Urinary bladder (tissue), 4 donors: ENCODE measurements at places on chromosomes 1 and 21. TPM values are rescaled to one million over a fixed set of nuclear protein-coding genes. Genes with fewer than 3 reads are reported as not detected.

DNA sequence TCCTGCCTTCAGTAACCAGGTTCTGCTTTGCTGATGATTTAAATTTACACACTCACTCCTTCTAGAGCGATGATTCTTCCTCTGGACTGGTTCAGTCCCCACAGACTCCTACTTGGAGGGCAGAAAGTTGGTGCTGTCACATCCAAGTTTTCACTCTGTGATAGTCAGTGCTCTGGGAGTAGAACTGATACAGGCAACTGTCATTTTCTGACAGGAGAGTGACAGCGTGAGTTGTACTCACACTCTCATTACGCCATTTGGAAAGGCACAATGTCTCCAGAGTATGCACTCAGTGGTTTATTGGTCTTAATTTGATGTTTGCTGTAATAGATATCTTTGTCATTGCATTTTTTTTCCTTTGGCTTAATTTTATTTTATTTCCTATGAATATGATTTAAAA, 96.0 kb downstream of the GRIK1 start:
- DNase-seq: no peak

DNA sequence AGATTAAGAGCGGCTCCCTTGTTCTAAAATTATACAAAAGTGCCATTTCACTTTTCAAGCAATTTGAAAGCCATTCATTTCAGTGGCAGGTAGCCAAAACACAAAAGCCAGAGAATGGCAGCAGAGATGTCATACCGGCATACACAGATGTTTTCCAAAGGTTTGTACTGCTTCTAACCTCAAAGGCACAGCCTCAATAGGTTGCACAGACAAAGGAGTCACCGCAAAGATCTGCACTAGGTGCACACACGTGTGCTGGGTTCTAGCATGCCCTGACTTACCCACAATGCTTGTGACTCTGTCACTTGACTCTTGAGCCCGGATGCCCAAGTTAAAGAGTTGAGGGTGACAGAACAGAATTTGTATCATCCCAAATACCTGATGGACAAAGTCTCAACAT, 448.9 kb upstream of the ADGRL2 start:
- no peak for DNase-seq

- DNase-seq: no peak
Measured at GRCh38 chr1:9211291-9211811, 23.2 kb upstream of the H6PD start.

- no peak for DNase-seq
Measured at GRCh38 chr1:174839211-174839610, 160.5 kb upstream of the CACYBP start.

DNA sequence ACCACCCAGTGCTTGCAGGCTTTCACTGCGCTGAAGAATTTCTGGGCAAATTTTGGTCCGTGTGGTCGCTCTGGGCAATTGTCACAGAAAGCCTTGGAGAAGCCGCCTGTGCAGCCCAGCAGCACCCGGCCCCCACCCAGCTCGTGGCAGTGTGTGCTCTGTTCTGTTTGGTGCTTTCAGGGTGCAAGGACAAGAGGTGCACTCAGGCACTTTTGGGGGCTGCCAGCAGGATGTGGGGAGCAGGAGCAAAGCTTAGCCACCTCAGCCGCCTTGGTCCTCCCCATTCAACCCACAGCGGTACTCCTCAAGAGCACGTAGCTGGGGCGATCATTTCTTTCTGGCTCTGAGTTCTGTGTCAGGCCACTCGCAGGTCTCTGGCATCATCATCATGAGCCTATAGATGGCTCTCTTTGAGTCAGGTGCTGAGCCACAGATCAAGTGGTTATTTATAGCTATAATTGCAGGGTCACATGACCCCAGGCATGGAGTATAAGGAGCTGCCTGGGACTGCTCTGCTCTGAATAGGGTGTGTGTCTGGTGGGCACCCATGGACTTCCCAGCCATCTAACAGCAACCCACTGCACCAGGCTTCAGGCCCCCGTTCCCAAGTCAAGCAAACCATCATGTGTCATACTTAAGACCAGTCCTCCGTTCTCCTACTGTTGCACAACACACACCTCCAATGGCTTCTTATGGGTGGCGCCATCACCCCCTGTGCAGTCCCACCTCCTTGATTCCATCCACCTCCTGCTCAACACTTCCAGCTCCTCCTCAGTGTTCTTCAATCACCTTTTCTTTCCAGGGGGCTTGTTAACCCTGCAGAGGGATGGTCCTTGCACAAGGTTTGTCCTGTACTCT, 18.1 kb upstream of the TENT5C start:
- no peak for DNase-seq

GRCh38 chr1:209704584-209704983, at the start of gene HSD11B1:
HSD11B1 (plus strand) TSS chr1:209704846; CDS start chr1:209704943, 97 bp downstream.
- DNase-seq: no peak

The PRR9 gene
- polyA plus RNA-seq: not detected
